ENCODE measurements at places on chromosomes 5 and 9.

DNA sequence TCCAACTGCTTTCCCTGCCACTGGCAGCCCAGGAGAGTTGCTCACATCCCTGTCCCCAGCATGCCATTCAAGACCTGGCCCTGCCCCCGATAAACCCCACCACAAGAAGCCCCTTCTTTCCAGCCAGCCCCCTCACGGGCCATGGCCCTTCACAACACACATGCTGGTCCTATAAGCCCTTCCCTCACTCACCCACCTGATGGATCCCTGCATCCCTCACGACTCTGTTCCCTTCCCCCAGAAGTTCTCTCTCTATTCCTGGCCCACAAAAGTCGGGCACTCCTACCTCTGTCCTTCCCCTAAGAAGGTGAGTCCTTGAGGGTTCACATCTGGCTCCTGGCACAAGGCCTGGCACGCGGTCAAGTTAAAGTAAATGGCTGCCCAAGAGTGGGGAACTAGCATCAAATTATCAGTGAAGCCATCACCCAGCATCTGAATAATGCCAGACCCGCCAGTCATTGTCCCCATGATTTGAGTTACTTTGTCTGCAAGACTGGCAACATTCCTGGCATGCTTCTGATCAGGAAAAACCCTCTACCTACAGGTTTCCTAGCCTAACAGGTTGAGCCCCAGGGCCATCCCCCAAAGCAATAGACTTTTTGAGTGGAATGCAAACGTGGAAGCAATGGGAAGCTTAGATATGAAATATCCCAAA, 65.9 kb downstream of the CRB2 start:
- no peak for DNase-seq

GRCh38 chr9:102514541-102514940, 480.6 kb upstream of the CYLC2 start:
- no peak for DNase-seq

DNA sequence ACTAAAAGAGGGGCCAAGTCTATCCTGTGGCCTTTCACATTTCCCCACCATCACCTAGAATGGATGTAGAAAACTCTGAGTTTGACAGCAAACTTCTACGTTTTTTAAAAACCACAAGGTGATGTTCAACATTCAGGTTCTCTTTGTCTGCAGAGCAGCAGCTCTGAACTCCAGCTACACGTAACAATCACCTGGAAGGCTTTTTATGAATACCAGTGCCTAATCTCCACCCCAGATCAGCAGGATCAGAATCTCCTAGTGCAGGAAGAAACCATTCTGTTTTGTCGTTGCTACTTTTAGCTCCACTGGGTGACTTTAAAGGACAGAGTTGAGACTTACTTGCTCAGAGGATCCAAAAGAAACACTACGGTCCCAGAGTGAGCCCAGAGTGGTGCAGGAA, 44.3 kb downstream of the EPB41L4A start:
- DNase-seq, result no peak

DNA sequence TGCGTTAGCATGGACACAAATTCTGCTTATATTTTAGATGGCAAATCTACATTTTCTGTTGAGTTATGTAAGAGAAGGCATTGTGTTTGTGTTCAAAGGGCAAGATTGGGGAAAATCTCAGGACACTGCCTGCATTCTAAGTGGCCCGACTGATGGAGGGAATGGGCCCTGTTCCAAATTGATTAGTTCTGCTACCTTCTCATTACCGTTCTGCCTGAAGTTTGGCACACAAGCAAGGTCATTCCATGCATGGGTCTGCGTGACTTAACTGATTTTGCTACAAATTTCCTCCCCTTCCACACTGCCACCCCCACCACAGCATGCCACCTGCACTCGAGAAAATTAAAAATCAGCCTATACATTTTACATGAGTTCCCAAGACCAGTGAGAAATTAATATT, 409.9 kb downstream of the BRINP1 start:
- DNase-seq, result no peak

- no peak for DNase-seq
These were observed 209.1 kb upstream of the KCNN2 start for GRCh38 chr5:114152656-114153360.

DNA sequence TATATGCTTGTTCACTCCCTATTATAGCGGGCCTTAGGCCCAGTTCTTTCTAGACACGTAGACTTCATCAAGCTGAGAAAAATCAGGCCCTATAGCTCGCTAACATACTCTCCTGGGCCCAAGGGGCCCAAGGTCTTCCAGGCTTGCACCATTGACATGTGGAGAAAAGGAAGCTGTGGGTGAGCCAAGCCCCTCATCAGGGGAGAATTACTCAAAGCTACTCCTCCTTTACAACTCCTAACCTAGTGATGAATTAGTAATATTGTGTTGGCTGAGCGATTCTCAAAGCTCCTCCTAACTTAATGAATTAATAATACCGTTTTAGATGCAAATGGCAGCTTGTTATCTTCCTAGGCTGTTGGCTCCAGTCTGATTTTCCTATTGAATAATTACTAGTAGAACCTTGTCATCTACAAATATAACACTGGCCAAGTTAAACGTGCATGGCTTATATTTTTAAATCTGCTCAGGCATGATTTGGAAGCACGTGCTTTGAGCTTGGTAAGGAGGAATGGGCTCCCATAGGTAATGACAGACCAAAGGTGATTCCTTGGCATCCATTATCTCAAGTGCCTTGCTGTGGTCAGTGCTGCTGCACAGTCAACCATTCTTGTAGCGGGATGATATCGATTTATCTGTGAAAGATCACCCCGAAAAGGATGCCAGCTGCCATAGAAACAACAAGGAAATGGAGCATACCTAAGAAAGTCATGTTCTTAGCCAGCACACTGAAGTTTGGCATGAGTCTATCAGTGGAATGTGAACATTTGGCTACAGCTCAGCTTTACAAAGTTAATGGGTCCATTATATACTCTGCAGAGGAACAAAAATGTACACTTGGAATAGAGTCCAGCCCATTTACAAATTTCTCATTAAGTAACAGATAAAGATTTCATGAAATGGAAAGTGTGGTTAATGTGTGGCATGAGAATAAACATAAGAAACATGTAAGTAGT, 23.8 kb downstream of the LVRN start:
- no peak for DNase-seq

DNA sequence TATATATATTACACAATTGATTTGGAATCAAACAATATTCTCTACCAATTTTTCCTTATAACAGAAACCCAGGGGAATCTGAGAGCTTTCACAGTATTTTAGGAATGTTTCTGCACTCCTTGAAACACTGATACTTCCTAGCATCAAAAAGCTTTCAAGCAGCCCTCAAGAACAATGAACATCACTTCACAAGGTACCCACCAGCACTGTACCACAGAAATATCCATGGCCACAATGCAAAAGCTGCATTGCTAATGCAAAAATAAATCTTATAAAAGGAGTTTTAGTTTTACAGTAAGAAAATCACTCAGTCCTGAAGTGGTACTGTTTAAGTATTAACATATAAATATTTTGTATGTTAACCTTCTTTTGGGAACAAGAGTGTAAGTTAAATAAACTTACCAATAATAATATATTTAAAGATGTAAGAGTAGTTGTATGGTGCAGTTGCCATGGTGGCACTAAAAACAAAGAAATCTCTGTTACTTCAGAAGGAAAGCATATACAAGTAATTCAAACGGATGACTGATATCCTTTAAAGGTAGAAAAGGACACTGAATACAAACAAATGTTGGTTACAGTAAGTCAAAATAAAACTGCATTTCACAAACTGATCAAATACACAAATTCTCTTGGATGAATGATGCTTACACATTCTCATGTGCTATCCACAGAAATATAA, 8.6 kb downstream of the RAB14 start:
- no peak for DNase-seq

DNA sequence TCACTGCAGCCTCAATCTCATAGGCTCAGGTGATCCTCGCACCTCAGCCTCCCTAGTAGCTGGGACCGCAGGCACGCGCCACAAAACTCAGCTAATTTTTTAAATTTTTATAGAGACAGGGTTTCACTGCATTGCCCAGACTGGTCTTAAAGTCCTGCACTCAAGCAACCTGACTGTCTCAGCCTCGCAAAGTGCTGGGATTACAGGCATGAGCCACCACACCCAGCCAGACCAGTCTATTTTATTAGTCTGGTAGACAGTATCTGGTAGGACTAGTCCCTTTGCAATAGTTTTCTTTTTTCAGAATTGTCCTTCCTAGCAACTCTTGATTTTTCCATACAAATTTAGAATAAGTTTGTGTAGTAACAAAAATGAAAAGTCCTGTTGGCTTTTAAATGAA, 14.1 kb upstream of the GPR150 start:
- no peak for DNase-seq

DNA sequence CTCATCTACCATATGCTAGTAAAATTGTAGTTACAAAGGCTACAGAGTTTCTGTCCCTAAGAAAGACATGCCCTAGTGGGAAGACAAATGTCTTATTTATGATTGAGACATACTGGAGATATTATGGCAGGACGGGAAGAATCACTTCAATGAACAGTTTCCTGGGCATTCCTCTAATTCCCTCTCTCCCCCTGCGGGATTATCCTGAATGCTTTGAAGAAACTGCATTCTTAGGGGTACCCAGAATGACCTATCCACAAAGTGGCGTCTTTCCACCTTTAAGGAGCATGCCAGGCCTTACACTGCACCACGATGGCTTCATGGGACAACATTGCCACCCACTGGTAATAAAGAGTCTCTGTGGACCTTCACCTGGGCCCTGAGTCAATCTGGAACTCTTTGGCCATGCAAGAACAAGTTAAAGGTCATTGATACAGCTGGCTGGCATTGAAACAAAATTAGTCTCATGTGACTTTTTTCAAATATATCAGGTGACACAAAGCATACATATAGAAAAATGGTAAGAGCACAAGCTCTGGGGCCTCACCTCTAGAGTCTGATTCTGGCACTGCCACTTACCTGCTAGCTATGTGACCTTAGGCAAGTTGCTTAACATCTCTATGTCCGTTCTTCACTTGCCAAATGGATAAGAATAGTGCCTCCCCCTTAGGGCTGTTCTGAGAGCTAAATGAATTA, 32.0 kb downstream of the ANKRD55 start:
- DNase-seq, result no peak

DNA sequence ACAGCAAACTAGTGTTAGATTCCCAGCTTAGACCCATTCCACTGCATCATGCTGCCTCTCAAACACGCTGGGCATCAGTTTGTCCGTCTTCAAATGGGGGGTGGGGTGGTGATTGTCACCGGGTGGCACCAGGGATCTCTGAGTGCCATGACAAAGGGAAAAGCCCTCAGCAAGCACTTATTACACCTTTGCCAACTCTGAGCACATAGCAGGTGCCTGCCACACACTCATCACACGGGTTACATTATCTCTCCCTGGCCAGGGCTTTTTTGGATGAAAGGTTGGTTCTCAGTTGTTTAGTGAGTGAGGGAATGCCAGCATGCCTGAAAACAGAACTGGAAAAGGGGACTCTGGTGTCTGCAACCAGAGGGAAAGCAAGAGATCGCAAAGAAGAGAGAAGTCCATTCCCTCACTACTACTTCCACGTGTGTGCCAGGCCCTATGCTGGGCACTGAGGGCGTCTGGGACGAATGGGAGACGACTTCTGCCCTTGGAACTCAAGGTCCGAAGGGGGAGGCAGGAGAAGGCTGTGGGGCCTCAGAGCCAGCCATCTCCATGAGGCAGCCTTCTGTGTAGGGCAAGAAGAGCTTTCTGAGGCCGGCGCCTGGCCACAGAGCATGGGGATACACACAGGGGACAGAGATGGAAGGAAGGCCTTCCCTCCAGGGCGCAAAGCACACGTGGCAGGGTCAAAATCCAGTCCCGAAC, 48.9 kb downstream of the PAX5 start:
- DNase-seq, result no peak

GRCh38 chr9:4490705-4491625, 697 bp downstream of the SLC1A1 start:
- DNase-seq, result no peak

Measured in stimulated activated CD8-positive, alpha-beta memory T cell treated with anti-CD3 and anti-CD28 coated beads, Interleukin-15, amount 100 ng/mL, for 24 hours (primary cell).